ENCODE measurements at places on chromosomes 13 and 19. TPM values are rescaled to one million over a fixed set of nuclear protein-coding genes. Genes with fewer than 3 reads are reported as not detected.

DNA sequence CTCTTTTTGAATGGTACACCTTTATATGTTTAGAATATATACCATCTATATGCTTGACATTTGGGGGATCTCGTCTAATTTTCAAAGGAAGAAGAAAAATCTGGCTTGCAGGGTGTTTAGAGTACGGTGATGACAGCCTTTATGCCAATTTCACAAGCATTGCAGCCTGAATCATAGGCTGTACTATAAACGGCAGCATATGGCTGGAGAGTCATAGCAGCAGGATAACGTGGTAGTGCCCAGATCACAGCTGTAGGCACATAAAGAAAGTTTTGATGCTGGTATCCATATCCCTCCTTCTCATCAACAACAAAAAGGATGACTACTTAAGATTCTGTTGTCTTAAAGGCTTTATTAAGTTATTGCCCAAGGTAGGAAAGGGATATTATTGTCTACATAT is 253.0 kb downstream of the PCDH9 start:
- no peak overlapping the region for H3K27ac ChIP-seq
- no peaks in the 10 kb centered on the region for H3K4me1 ChIP-seq
- H3K27me3 ChIP-seq = no peaks in the 10 kb centered on the region
- no peak overlapping the region for H3K4me3 ChIP-seq
- H3K36me3 ChIP-seq = no peaks in the 10 kb centered on the region
- no peak for DNase-seq

- no peaks in the 10 kb centered on the region for H3K4me1 ChIP-seq
- H3K4me3 ChIP-seq = no peak overlapping the region
- DNase-seq = no peak
- no peaks in the 10 kb centered on the region for H3K36me3 ChIP-seq
- H3K27ac ChIP-seq = no peak overlapping the region
- no peaks in the 10 kb centered on the region for H3K27me3 ChIP-seq
Measured at GRCh38 chr19:292951-293350, 1.7 kb upstream of the PLPP2 start.

- no peak for DNase-seq
- no peaks in the 10 kb centered on the region for H3K36me3 ChIP-seq
Measured at GRCh38 chr13:95368998-95369397, 67.7 kb upstream of the ABCC4 start.

DNA sequence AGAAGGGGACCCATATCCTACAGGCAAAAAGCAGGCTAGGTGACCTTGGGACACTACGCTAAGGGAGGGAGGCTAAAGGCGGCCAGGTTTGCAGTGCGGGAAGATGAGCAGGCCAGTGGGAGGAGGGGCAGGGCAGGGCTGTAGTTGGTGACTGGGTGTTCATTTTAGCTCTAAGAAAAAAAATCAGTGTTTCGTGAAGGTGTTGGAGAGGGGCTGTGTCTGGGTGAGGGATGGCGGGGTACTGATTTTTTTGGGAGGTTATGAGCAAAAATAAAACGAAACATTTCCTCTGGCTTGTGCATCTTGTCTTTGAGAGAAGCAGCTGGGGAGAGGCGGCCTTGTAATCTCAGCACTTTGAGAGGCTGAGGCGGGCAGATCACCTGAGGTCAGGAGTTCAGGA is 4.3 kb upstream of the NUP62 start:
- no peak overlapping the region for H3K4me3 ChIP-seq
- H3K36me3 ChIP-seq = no peaks in the 10 kb centered on the region
- H3K27ac ChIP-seq = no peak overlapping the region
- no peaks in the 10 kb centered on the region for H3K27me3 ChIP-seq

DNA sequence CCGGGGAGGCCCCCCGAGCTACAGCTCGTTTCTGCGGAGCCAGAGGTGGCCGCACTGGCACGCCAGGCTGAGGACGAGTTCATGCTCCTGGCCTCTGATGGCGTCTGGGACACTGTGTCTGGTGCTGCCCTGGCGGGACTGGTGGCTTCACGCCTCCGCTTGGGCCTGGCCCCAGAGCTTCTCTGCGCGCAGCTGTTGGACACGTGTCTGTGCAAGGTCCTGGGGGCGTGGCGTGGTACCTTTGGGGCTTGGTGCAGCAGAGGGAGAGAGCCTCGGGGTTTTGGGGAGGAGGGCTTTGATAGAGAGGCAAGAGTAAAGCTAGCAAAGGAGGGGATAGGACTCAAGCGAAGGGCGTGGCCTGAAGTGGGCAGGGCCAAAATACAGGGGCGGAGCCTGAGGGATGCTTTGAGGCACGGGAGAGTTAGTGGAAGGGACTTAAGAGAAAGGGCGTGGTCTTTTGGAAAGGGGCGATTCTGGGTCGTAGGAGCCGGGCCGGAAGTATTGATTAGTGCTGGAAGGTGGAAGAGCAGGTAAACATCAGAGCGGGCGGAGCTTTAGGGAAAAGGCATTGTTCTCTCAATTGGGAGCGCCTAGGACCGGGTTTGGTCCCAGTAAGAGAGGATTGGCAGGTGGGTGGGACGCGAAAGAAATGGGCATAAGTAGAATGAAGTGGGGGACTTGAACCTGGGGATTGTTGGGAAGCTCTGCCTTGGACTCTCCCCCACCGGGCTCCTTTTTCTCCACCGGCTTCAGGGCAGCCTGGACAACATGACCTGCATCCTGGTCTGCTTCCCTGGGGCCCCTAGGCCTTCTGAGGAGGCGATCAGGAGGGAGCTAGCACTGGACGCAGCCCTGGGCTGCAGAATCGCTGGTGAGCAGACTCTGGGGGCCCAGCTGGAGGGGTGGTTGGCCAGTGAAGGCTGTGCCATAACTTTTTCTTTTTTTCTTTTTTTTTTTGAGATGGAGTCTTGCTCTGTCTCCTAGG is 1.2 kb downstream of the PPM1N start:
- H3K36me3 ChIP-seq = no peaks in the 10 kb centered on the region
- peak; percentile 71 for DNase-seq
- no peaks in the 10 kb centered on the region for H3K27me3 ChIP-seq
- no peak overlapping the region for H3K4me3 ChIP-seq
- H3K4me1 ChIP-seq = no peaks in the 10 kb centered on the region

Gene IQCN
- 8.1 TPM for total RNA-seq

Gene PEG3
- 10.3 TPM for total RNA-seq

Gene KLK2
- not detected for total RNA-seq
